Tibial artery (tissue), 4 donors: ENCODE measurements at places on chromosomes 16 and 17.

- DNase-seq = no peak
These were observed 30.9 kb upstream of the SEC14L1 start for GRCh38 chr17:77109764-77110359.

- no peak for DNase-seq
These were observed 219.4 kb downstream of the TANC2 start for GRCh38 chr17:63185420-63185819.

GRCh38 chr16:30095166-30096078 is 591 bp downstream of the YPEL3 start:
- DNase-seq = no peak

GRCh38 chr17:49210158-49211029 is at the start of the genes ABI3 and GNGT2:
Gene ABI3, plus strand, starts transcription at chr17:49210707. Its CDS starts 18 bp downstream, at chr17:49210725.
Gene GNGT2, minus strand, starts transcription at chr17:49210574. Its CDS starts 3,152 bp downstream, at chr17:49207422.
- no peak for DNase-seq

GRCh38 chr17:62630365-62631085 is 3.1 kb downstream of the MRC2 start:
- DNase-seq = no peak

- peak; percentile 40 for DNase-seq
These were observed 23.6 kb downstream of the CENPV start for GRCh38 chr17:16329519-16330271.

GRCh38 chr16:10599626-10600025 is 19.2 kb upstream of the EMP2 start:
- no peak for DNase-seq

GRCh38 chr17:74464730-74465377 is 1.6 kb upstream of the CD300A start:
- no peak for DNase-seq

GRCh38 chr17:8798176-8798845 is 854 bp downstream of the MFSD6L start:
- no peak for DNase-seq

DNA sequence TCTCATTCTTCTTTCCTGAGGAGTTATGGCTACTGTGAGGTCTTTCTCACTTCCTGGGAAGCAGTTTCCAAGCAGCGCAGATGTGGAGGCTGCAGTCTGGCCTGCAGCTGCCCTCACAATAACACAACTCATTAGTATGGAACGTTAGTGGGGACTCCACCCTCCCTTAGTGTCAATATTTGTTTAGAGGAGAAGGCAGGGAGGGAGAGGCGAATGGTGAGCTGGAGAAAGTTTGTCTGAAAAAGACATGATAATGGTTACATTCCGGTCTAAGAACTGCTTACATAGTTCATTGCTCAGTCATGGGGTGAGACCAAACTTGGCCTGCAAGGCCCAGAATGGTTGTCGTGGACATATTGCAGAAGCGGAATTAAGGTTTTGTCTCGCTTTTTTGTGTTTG is 170.2 kb downstream of the HS3ST3B1 start:
- DNase-seq = no peak

DNA sequence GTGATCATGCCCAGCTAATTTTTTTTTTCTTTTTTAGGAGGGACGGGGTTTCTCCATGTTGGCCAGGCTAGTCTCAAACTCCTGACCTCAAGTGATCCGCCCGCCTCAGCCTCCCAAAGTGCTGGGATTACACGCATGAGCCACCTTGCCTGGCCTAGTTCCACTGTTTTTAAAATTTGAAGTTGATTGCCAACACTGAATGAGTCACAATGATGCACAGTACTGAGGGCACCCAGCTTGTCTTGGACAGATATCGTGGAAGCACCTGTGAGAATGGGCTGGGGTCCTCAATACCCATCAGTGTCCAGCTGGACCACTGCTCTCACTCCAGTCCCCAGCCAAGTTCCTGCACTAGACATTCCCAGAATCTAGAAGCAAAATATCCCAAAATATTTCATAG is 2.5 kb downstream of the KNOP1 start:
- DNase-seq = no peak

DNA sequence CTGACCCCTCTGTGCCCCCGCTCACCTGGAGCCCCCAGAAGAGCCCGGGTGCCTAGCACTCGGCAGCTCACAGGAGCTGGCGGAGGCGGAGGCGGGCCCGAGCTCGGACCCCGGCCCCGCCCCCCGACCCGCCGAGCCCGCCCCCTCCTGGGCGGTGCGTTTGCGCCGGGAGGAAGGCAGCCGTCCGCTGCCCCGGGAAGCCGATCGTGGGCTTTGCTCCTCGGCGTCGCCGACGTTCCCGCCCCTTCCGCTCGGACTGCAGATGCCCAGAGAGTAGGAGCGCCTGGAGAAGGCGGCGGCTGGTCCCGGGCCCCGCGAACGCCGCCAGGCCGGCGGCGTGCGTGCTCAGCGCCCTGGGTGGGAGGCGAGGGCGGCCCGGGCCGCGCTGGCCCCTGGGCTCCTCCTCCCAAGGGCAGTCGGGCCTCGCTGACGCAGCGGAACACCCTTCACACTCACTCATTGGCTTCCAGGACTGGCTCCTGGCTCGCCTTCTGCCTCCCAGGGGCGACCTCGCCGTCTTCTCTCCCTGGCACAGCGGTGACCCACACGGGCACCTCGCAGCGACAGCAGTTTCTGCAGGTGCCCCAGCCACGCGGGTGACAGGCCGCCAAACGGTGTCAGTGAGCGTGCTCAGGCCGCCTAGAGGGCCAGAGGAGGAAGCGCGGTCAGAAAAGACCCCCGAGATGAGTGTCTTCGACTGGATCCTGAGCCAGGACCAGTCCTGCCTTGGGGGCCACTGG is at the start of gene PLSCR3:
PLSCR3 (minus strand) TSS at position 74 of the 740 bp plus-strand sequence. CDS start 415 bp downstream, outside the sequence.
- peak; percentile 87 for DNase-seq

DNA sequence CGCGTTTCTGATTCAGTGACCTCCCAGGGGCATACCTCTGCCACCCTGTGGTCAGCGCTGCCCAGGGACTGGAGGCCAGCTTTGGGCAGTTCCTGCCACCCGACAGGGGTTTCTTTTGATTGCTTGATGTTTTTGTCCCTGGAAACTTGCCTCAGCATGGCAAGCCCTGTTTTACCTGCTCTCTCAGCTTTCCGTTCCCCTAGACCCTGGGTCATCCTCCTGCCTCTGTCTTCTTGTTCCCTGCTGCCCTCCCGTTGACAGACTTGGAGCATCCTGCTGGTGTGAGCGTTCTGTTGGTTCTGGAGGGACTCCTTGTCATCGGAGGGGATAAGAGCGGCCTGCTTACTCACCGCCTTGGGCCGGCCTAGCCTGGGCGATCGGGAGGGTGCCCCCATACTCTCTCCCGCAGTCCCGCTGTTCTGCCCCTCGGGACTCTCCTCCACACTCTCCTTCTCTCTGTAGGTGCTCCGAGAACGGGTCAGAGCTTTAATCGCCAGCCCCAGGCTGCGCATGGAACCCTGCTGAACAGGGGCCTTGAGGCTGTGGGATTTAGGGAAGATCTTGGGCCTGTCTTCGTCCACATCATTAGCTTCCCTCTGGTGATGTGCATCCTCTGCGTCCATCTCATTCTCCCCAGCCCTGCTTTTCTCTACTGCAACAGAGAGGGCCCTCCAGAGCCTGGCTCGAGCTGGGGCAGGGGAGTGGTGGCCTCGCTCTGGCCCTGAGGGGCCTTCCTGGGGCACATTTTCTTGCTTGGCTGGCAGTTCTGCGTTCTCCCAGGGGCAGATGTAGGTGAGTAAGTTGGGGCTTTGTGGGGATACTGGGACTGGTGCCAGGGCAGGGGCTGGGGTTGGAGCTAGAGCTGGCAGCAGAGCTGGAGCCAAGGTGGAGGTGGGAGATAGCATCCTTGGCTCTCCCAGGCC is 13.7 kb downstream of the GPR179 start:
- no peak for DNase-seq

GRCh38 chr17:77935121-77935571 is 23.4 kb upstream of the TNRC6C start:
- peak; percentile 74 for DNase-seq

DNA sequence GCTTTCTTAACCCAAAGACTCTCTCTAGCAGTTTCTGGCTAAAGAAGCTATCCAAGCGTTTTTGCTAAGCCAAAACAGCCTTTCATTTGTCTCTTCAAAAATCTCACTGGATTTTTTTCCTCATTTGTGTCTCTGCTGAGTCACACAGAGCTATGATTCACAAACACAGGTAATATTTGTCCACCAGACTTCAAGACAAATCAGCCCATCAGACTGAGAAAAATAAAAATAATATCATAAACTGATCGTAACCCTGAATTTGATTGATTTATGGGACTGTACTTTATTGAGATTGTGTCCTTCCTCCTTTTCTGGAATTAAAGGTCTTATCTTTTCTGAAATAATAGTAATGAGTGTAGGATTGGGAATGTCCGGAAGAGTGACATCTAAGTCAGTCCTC is 25.8 kb downstream of the TRIM16 start:
- no peak for DNase-seq

DNA sequence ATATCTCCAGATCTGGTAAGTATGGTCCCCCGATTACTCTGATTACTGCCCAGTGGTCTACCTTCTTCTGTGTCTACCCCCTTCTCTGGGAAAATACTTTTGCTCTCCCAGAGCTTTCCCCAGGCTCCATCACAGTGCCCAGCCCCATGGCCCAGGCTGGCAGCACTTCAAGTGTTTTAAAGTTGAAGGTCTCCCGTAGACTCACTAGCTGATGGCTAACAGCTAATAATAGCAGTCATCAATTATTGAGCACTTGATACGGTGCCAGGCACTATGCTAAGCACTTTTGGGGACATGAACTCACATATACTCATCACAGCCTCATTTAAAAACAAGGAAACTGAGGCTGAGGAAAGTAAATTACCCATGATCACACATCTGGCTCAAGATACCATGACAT is 33.4 kb downstream of the DCUN1D3 start:
- no peak for DNase-seq

- DNase-seq = no peak
These were observed 1504.5 kb downstream of the CDH11 start for GRCh38 chr16:63617047-63617989.
